ENCODE measurements at places on chromosomes 5 and 9. TPM values are rescaled to one million over a fixed set of nuclear protein-coding genes. Genes with fewer than 3 reads are reported as not detected.

The TIMD4 gene
- 0.33 TPM for polyA plus RNA-seq

DNA sequence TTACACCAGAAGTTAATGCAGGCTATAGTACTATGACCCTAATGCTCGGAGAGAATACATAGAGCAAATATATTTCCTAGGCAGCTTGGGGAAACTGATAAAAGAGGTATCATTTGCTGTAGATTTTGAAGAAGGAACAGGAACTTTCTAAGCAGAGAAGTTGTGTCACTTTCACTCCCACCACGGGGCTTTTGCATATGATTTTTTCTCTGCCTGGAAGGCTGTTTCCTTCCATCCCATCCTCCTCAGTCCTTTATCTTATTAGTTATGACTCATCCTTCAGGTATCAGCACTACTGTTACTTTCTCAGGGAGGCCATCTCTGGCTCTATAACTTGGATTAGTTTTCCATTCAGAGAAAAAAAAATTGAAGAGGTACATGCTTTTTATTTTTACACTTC lies 2006.1 kb upstream of the WWC1 start:
- DNase-seq: no peak

GRCh38 chr5:88883059-88883835 lies at the start of gene MEF2C:
Gene MEF2C (minus strand): TSS chr5:88883184. CDS start chr5:88823788, 59,396 bp downstream.
- DNase-seq: peak; percentile 87

- DNase-seq: no peak
These were observed 38.0 kb downstream of the HMGXB3 start for GRCh38 chr5:150038547-150038946.

- no peak for DNase-seq
These were observed 5.3 kb upstream of the SLC25A48 start for GRCh38 chr5:135829179-135829578.
